ENCODE measurements at places on chromosomes 1 and 21. TPM values are rescaled to one million over a fixed set of nuclear protein-coding genes. Genes with fewer than 3 reads are reported as not detected.

- no peak for DNase-seq
Observed at GRCh38 chr1:219387211-219387610, 213.5 kb downstream of the LYPLAL1 start.

GRCh38 chr1:111234258-111234657 is 6.7 kb downstream of the CHI3L2 start:
- DNase-seq, result no peak

- no peak for DNase-seq
Observed at GRCh38 chr1:64895500-64895899, 70.8 kb downstream of the JAK1 start.

Gene DDX59
- total RNA-seq, result 20.4 TPM

DNA sequence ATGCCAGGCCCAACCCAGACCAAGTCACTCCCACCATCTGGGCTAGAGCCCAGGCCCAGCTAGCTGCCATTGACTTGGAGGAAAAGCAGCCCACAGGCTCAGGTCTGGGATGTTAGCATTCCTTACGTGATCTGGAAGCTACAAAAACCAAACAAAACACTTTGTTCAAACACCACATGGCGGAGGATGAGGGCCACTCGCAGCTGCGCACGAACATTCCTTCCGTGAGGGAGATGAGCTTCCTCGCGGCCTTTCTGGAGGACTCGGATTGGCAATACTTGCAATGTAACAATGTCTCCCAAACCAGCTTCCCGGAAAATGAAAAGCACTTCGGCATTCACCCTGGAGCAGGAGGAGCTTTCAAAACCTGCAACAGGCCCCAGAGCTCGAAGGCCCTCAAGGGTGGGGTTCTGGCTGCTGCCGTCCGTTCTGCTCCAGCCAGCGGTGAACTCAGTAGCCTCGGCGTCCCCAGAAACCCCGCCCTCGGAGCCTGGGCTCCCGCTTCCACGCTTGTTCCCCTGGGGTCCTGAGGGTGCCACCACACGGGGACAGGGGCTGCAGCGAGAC is 40.5 kb downstream of the COL6A1 start:
- DNase-seq, result no peak

DNA sequence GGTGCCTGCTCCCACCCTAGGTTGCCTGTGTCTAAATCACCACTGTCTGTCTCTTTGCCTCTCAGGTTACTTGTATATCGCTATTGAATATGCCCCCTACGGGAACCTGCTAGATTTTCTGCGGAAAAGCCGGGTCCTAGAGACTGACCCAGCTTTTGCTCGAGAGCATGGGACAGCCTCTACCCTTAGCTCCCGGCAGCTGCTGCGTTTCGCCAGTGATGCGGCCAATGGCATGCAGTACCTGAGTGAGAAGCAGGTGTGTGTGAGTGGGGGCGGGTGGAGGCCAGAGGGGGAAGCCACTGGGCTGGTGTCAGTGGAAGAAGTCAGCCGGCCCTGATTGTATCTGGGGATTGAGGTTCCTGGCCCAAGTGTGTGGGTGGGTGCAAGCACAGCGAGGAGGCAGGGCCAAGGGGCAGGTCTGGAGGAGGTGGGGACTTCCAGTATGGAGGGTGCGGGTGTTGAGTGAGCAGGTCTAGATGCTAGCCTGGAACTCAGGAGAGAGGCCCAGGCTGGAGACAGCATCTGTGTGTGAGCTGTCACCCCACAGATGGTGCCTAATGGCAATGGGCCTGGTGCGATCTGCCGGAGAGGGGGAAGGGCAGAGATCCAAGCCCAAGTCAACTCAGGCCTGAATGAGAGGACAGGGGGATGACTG is 17.2 kb downstream of the TIE1 start:
- no peak for DNase-seq

Gene SERTAD4
- total RNA-seq, result 13.5 TPM

All from frontal cortex (tissue), 4 donors.